DMS79 (cell line): ENCODE measurements at places on chromosomes 12 and 14.
A peak's percentile ranks its signal among the peaks of the same experiment; 100 is the strongest.

DNA sequence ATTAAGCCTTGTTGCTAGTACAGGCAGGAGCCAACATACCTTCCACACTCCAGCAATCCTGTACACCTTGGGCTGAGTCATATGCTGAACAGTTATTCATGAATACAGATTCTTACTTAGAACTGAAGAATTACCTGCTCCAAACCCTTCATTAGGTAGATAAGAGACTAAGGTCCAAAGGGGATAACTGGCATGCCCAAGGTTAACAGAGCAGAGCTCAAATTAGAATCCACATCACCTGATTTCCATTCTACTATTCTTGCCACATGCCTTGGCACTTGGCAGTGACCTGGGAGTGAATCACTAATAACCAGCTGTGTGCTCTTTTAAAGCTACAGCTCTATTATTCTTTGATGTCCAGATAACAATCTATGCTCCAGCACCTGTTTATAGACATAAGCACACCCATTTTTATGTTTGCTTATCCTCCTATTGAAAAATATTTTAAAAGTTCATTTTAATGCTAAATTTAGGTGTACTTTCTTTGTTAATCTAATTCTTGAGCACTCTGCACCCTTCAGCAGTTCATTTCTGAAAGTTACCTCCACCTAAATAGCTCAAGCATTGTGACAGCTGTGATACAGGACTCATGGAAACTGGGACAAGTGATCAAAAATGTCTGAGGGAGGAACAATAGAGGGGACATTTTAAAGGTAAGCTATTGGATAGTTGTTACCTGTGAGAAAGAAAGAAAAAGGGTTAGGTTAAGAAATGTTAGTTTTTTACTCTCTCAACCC is 19.4 kb downstream of the LPCAT3 start:
- no peak for DNase-seq

- no peak for DNase-seq
These were observed 49.9 kb downstream of the PRICKLE1 start for GRCh38 chr12:42539696-42540095.

DNA sequence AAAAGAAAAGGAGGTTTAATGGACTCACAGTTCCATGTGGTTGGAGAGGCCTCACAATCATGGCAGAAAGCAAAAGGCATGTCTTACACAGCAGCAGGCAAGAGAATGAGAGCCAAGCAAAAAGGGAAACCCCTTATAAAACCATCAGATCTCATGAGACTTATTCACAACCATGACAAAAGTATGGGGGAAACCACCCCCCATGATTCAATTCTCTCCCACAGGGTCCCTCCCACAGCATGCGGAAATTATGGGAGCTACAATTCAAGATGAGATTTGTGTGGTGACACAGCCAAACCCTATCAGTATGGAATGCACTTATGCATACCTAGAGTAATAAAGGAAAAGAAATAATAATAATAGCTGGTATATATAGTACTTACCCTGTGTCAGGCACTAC is 4.5 kb upstream of the GLIPR1 start:
- no peak for DNase-seq

GRCh38 chr12:70784042-70784668 is 136.4 kb downstream of the PTPRR start:
- DNase-seq = no peak

- no peak for DNase-seq
These were observed 18.8 kb upstream of the PRICKLE1 start for GRCh38 chr12:42608196-42608825.

DNA sequence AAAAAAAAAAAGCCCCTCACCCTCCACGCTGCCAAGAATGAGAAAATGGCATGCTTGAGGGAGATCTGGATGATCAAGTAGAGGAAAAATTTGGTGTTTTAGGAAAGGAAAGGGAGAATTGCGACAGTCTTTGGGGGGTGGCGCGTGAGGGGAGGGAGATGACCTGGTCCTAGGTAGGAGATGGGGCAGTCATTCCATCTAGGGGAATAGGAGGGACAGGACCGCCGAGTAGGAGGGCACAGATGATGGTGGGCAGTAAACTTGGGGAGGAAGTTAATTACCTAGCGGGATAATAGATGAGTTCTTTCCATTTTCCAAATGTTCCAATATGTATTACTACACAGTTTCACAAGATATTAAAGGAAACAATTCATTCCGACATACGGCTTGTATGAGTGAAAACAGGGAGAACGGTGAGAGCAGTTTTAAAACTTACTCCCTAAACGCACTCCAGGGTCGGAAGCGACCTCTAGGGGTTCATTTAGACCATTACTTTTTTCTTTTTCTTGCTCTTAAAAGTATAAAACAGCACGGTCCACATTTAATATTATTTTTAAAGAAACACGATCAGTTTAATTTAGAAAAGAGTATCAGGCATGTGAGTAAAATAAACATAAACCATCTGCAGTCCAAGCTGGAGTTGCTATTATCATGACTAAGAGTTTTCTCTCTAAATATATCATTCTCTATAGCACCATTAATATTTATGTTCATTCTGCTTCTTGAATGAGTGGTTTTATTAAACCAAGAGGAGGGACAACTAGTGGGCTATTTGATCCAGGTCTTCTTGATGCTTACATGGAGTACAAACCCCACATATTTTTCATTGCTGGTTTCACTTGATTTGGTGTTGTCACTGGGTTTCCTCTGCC is 3.0 kb upstream of the FNTB start:
- DNase-seq = peak; percentile 45

- no peak for DNase-seq
These were observed 47.6 kb upstream of the PKP2 start for GRCh38 chr12:32944195-32944594.

GRCh38 chr14:50920482-50921230 is 23.6 kb downstream of the PYGL start:
- no peak for DNase-seq

DNA sequence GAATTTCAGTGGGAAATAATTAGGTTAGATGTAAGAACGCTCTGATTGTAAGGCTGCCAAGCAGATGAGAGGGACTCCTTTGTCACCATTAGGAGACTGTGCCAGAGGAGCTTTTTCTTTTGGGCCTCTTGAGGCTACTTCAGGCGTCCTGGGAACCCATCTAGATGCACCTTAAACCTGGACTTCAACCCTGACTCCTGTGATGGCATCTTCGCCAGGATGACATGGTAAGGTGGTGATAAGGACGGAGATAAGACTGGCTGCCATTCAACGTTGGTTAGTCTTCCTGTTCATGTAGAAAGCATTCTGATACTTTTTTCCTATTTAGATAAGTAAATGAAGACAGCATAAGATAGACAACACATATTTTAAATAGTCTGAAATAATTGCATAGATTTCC is 36.3 kb downstream of the STK38L start:
- no peak for DNase-seq

GRCh38 chr12:51974646-51975045 is 23.1 kb downstream of the ACVR1B start:
- no peak for DNase-seq

GRCh38 chr12:113439606-113440030 is 17.4 kb downstream of the SDSL start:
- no peak for DNase-seq

- DNase-seq = no peak
These were observed 6.1 kb downstream of the RHOF start for GRCh38 chr12:121787063-121788025.

- DNase-seq = peak; percentile 12
These were observed 2.5 kb downstream of the SLC38A1 start for GRCh38 chr12:46266382-46266791.

GRCh38 chr14:35262436-35262835 is 29.7 kb upstream of the PSMA6 start:
- DNase-seq = no peak

DNA sequence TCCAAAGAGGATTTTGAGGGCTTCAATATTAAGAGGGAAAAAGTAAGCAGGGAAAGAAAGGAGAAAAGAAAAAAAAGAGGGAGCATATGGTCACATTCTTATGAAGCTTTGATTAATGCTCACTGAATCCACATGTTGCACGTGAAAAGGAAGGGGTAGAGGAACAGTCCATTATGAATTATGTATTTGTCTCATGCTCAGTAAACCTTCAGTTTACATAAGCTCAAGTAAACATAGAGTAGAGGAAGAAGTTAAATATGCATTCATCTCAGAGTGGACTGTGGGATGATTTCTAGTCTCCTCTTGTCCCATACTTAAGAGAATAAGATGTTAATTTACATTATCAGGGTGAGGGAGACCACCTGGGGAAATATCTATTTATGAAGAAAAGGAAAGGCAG is 334.5 kb downstream of the IPO8 start:
- no peak for DNase-seq
